ENCODE measurements at places on chromosomes 12 and 14.

GRCh38 chr14:33527023-33527634 is 423.7 kb downstream of the EGLN3 start:
- DNase-seq: no peak

GRCh38 chr14:96150214-96150613 is 54.4 kb upstream of the BDKRB2 start:
- no peak for DNase-seq

DNA sequence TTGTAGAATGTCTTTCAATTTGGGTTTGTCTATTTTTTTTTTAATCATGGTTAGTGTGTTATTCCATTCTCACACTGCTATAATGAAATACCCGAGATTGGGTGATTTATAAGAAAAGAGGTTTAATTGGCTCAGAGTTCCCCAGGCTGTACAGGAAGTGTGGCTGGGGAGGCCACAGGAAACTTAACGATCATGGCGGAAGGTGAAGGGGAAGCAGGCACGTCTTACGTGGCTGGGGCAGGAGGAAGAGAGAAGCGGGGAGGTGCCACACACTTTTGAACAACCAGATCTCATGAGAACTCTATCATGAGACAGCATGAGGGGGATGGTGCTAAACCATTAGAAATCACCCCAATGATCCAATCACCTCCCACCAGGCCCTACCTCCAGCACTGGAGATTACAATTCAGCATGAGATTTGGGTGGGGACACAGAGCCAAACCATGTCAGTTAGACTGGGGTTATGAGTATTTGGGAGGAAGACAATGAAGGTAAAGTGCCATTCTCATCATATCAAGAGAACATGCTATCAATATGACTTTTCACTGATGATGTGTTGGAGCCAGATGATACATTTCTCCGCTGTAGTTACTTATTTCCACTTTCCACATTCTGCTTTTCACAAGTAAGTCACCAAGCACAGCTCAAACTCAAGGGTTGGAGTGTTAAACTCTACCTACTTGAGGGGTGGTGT is 45.8 kb downstream of the AP5M1 start:
- DNase-seq: no peak

- DNase-seq: no peak
Measured at GRCh38 chr12:52248541-52249461, 15.8 kb downstream of the KRT7 start.

- DNase-seq: no peak
Measured at GRCh38 chr12:11059041-11059440, 3.1 kb downstream of the TAS2R46 start.

- no peak for DNase-seq
Measured at GRCh38 chr12:76074701-76075336, 9.7 kb downstream of the NAP1L1 start.

GRCh38 chr12:114690267-114691135 is 6.5 kb upstream of the TBX3 start:
- DNase-seq: no peak

DNA sequence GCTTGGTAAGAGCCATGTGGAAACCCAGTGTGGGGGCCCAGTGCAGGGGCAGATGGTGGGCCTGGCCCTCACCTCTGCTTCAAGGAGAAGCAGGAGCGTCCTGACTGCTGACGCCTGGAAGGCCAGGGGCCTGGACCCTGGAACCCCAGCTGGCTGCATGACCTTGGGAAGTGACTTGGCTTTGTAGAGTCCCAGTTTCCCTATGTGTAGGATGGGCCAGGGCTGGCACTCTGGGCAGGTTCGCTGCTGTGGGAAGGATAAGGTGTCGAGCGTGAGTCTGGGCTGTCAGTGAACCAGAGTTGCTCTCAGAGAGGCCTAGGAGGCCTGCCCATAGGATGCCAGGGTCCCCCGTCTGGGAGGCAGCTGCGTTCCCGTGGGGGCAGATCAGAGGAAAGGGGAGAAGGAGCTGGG is 43.2 kb downstream of the TRAFD1 start:
- DNase-seq: no peak

Data from choroid plexus epithelial cell (primary cell).